Kidney epithelial cell (primary cell): ENCODE measurements at places on chromosomes 1 and 21.

GRCh38 chr1:19872190-19872589, 10.0 kb upstream of the OTUD3 start:
- DNase-seq, result no peak

GRCh38 chr1:246117066-246117791, 389.9 kb downstream of the SMYD3 start:
- no peak for DNase-seq

- DNase-seq, result no peak
Observed at GRCh38 chr1:148166558-148167492, 14.7 kb upstream of the NBPF11 start.

DNA sequence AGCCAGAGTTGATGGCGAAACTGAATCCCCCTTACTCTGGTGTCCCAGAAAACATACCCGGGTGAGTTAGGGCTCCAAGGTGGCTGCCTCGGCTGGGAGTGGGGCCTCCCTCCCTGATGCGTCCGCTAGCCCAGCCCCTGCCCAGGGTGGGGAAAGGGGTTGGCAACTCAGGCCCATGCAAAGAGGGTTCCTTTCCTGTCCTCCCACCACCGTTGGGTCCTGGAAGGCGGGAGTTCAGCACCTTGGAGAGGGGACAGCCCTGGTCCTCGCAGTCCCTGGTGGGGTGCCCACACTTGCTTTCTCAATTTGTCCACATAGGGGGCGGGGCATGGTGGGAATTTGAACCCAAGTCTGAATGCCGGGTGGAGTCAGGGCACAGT, 6.1 kb downstream of the SRM start:
- no peak for DNase-seq

- no peak for DNase-seq
Observed at GRCh38 chr21:36532769-36533467, 53.0 kb upstream of the CLDN14 start.

DNA sequence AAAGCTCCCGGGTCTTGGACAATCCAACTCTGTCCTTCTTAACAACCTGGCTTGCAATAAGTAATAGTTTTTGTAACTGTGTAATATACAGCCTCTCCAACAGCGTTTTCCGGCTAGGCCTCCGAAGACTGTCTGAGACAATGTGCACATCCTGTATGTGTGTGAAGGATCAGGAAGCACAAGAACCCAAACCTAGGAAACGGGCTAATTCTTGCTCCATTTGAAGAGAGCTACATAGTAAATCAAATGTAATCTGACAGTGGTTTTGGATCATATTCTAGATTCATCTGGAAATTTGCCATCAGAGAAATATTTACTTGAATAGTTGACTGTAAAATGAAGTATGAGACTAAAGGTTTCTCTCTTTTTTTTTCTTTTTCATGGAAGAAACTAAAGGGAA, 1.2 kb downstream of the GPR52 start:
- DNase-seq, result no peak

- DNase-seq, result no peak
Observed at GRCh38 chr1:29379443-29380073, 143.2 kb downstream of the PTPRU start.

GRCh38 chr1:40930174-40930964, 49.1 kb upstream of the CTPS1 start:
- no peak for DNase-seq

- peak; percentile 91 for DNase-seq
Observed at GRCh38 chr1:85734931-85735330, 26.7 kb upstream of the ZNHIT6 start.

- no peak for DNase-seq
Observed at GRCh38 chr1:46343705-46344104, 3.1 kb downstream of the NSUN4 start.

- no peak for DNase-seq
Observed at GRCh38 chr1:13699936-13700520, at the start of gene PRDM2. TSS of gene PRDM2 (plus strand) at chr1:13700188. CDS start at chr1:13715606, 15,418 bp downstream.

DNA sequence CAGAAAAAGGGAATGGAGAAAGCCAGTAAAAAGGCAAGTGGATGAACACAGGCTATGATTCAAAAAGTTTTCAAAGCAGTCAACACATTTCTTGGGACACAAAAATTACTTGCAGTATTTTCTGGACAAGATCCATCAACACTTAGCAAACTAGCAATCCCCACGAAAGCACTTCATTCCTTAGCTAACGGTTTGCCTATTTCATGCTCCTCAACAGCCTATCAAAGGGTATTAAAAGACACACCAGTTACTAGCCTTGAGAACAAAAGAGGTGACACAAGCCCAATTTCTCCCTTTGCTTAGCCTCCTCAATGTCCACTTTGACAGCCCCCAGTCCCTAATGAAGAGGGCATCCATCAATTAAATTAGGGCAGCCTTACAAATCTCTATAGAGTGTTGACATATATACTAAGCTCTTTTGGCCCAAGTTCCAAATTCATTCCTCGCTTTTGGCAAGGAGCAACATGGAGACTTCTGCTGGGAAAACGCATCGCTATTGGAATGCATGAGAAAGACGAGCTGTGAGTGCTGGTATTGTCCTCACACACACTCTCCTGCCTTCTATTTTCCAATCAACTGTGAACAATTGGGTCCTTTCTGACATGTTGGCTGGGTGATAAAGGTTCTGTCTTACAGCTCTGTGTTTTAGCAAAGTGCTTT, 180.0 kb downstream of the TNR start:
- no peak for DNase-seq

DNA sequence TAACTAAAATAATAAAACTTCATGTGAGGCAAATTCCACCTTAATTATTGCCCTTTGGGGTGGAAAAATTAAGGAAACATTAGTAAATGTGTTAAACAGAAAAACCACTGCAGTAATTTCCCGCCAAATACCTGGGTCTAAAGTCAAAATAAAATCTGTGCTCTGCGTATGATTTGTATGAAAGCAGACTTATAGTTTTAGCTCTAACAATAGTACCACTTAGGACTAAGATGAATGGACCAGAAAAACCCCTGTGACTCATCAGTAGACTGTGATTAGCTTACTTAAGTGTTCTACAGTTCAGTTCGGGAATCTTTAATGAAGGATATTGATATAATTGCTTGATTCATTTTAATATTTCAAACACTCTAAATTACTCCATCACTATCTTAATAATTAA, 23.3 kb upstream of the C1orf105 start:
- DNase-seq, result no peak

- no peak for DNase-seq
Observed at GRCh38 chr1:116502671-116503314, 68.0 kb downstream of the CD58 start.

DNA sequence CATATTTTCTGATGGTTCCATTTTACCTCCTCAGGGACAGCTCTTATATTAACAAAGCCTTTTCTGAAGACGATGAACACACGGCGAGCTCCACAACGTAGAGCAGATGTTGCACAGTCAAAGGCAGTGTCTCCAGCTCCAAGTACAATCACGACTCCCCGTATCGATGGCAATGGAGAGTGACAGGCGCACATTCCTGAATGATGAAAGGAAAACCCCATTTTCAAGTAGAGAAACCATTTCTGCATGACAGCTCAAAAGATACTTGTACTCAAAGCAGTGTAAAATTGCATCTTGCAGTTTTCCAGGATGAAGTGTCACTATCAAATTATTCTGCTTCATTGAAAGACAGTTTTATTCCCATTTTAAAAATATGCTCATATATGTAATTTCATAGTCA, 327.6 kb downstream of the DPYD start:
- no peak for DNase-seq

GRCh38 chr1:247330548-247331171, 1.0 kb downstream of the ZNF496 start:
- no peak for DNase-seq

GRCh38 chr1:5707566-5708345, 284.5 kb downstream of the NPHP4 start:
- no peak for DNase-seq

DNA sequence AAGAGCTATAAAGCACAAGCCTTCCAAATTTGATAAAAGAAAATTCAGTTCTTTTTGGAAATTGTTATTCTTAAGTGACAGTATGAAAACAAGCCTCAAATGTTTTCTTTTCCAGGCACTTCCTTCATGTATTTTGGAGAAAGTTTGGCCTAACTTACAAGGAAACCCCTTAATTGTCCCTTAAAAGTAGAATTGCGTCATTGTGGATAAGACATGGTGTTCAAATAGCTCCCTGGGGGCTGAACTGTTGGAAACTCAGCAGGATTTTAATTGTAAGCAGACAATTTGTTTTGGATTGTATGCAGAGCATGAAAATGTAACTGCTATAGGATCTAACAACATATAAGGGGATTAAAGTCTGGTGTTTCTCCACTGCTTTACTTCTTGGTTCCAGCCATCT, 35.4 kb upstream of the FGGY start:
- no peak for DNase-seq

DNA sequence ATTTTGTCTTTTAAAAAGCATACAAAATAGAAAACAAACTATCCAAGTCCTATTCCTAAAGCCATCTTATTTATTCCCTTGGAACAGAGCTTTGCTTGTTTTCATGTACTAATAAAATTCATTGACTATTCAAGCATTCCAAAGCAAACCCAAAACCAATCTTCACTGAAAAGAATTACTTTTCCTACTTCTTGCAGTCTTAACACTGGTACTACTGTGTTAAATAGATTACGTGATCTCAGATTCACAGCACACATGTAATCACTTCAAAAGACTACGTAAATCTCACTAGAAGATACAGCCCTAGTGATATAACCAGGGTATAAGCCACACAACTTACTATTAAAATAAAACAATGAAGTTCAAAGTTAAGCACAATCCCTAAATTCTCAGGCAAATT, 39.0 kb downstream of the ZZZ3 start:
- no peak for DNase-seq

DNA sequence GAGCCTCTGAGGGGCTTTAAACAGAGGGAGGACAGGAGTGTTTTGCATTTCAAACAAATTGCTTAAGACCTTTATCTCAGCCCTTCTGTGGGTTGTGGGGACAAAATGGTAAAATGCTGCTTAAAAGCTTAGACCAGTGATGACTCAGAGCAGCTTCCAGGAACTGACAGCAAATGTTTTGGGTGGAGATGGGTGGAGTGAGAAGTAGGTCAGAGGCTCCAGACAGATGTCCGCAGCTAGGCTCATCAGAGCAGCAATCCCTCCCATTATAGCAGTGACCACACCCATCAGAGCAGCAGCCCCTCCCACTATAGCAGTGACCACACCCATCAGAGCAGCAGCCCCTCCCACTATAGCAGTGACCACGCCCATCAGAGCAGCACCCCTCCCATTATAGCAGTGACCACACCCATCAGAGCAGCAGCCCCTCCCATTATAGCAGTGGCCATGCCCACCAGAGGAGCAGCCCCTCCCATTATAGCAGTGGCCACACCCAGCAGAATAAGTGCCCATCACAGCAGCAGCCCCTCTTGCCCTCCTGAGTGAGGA, 532.2 kb downstream of the MATN1 start:
- no peak for DNase-seq

DNA sequence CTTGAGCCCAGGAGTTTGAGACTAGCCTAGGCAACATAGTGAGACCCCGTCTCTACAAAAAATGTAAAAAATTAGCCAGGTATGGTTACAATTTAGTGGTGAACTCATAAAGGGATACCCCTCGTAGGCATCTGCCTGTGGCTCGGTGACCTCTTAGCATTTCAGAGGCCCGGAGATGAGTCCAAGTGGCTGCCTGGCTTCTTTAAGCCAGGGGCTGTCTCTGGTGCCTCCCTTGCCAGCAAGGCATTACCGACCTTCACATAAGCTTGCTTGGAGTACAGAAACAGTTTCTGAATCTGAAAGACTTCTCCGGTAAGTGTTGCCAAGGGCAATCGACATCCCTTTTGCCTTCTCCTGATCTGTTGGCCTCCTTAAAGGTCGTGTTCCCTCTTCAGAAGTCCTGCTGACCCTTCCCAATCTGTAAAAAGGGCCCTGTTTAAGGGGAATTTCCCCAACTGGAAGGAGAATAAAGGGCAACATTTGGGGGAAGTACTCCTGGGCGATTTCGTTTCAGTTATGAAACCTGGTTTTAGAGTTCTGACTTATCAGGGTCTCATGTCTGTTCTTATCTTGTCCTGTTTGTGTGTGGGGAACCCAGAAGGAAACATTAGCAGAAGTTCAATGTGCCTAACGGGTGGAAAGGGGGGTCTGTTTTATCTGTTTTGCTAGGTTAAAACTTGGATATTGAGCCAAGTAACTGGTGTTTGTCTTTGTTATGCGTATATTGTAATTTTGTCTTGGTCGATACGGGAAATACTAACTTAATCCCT, 32.9 kb downstream of the KIFAP3 start:
- DNase-seq, result no peak

GRCh38 chr1:239164451-239165180, 221.8 kb upstream of the CHRM3 start:
- no peak for DNase-seq

- no peak for DNase-seq
Observed at GRCh38 chr1:33096363-33097005, 15.5 kb downstream of the AZIN2 start.

- no peak for DNase-seq
Observed at GRCh38 chr21:44944596-44944995, 4.8 kb downstream of the SLX9 start.

DNA sequence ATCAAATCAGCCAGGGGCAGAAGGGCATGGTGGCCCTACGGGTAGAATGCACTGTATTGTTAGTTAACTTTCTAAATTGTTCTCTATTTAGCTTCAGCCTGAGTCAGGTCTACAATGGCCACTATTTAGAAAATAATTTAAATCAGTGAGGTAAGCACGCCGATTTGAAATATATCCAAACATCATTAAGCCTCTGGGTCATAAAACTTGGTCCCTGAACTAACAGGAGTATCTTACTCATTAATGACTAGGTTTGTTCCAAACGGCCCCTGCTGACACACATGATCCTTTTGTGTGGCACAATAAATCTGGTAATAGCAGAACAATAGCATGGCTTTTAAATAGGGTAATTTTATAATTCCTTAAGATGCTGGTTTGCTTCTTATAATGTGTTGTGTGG, 48.4 kb downstream of the STX6 start:
- no peak for DNase-seq

DNA sequence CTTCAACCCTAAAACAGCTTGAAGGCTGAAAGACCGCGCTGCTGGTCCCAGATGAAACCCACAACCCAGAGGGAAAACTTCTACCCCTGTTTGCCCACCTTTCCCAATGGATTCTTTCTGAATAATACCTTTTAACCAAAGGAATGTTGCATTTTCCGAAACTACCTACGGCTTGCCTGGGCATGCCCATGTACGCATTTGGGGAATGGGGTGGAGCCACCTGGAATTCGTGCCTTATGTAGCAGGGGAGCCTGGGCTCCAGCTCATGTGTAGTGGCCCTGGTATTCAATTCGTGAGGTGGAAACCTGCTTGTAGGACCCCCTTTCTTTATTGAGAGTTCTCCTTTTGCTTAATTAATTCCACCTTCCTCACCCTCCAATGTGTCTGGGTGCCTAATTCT, 256.6 kb upstream of the RGS18 start:
- no peak for DNase-seq

- no peak for DNase-seq
Observed at GRCh38 chr1:57494530-57495079, 70.7 kb upstream of the DAB1 start.

GRCh38 chr1:3365523-3366125, 88.8 kb upstream of the ARHGEF16 start:
- no peak for DNase-seq

DNA sequence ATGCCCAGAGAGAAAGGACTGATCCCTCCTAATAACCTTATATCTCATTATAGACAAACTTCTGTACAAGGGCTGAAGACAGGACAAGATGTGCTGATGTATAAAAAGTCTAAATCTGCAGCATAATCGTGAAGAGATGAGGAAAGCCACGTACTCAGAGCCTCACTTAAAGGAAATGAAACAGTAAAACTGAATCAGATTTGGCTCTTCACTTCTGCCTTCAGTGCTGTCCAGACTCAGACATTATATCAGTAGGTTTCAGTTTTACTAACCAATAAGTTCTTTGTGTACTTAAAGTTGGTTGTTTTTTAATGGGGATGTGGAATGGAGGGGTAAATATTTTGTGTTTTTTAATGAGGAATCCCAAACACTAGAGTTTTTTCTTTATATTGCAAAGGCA, 45.3 kb upstream of the RGS1 start:
- DNase-seq, result no peak
